ENCODE measurements at places on chromosomes 7 and 10.
A peak's percentile ranks its signal among the peaks of the same experiment; 100 is the strongest.

DNA sequence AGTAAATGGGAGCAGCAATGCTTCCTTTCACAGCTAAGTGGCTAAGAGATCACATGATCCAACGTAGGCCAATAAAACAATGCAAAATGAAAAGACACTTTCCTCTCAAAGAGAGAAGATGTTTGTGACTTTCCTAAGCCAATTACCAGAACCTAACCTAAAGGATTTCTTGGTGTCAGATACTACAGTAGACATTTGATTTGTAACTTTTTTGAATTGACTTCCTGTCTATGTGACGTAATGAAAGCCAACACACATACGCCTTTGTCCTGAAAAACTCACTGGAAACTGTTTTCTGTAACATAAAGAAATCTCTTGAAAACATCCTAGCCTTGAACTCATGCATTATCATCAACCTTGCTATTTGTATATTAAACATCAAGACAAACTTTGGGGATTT lies 417.1 kb downstream of the GPAM start:
- no peak for DNase-seq

DNA sequence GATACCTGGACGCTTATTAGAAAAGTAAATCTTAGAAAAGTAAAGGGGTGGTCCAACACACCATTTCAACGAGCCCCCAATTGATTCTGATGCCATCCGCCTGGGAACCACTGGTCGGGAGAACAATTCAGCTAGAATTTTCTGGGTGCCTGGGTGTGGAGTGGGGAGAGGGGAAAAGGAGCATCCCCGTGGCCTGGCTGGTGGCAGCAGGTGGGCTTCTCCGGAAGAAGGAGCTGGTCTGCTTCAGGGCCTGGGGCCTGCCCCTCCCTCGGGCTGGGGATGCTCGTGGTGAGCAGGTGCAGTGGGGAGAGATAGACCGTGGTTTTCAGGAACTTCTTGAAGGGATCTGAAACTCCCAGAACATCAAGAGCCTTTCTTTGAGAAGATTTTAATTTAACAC lies 39.9 kb upstream of the DUSP5 start:
- DNase-seq = no peak

- DNase-seq = no peak
Observed at GRCh38 chr7:101823096-101823495, 5.7 kb downstream of the CUX1 start.

DNA sequence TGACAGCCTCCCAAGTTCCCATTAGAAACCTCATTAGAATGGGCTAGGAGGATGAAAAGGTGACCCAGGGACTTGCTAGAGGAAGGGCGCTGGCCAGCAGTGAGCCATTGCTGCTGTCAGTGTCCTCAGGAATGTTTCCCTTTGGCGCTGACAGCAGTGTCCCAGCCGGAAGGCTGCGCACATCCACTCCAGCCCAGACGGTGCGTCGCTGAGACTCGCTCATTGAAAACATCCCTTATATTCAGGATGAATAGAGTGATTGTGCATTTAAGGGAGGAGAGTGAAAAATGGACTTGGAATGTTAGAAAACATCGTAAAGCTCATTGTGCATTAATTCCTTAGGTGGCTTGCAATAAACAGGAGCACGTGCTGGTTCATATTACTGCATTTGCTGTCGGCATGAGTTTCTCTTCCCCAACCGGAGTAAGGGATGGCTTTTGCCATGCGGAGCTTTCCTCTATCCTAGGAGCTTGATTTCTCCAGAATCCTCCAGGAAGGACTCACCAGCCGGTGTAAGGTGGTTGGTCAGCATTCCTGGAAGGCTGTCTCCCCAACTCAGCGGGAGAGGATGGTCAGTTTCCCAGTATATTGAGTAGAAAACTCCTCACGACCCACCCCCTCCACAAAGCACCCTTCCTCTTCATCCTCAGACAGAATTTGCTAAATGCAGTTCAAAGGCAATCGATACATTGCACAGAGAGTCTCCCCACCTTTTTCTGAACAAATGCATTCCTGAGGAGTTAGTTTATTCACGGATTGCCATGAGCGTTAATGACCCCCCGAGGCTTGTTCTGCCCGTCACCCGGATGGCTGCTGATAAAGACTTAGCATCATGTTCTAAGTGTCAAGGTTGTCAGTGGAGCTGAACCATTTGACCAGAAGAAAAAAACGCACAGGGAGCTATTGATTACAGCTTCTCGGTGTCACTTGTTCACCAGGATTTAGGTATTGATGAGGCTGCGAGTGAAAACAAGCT lies 201.8 kb downstream of the EBF3 start:
- DNase-seq = peak; percentile 26

DNA sequence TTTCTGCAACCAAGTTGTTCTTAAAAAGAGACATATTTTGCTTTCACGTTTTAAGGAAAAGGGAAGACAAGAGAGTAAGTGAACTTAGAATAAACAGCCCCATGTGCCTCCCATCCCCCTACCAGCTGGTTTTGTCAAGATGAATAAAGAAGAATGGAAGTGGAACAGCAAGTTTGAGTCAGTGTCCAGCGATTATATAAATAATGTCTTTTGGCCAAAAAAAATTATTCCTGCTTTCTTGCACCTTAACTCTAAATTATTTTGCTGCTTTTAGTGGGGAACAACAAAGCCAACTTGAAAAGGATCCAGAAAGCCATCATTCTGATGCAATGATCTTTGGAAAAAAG lies 82.4 kb upstream of the TRIL start:
- no peak for DNase-seq

GRCh38 chr10:114077815-114078219 lies 34.2 kb downstream of the ADRB1 start:
- no peak for DNase-seq

GRCh38 chr7:23346316-23346715 lies 47.2 kb downstream of the MALSU1 start:
- no peak for DNase-seq

- DNase-seq = no peak
Observed at GRCh38 chr7:47239034-47239433, 342.9 kb downstream of the TNS3 start.

DNA sequence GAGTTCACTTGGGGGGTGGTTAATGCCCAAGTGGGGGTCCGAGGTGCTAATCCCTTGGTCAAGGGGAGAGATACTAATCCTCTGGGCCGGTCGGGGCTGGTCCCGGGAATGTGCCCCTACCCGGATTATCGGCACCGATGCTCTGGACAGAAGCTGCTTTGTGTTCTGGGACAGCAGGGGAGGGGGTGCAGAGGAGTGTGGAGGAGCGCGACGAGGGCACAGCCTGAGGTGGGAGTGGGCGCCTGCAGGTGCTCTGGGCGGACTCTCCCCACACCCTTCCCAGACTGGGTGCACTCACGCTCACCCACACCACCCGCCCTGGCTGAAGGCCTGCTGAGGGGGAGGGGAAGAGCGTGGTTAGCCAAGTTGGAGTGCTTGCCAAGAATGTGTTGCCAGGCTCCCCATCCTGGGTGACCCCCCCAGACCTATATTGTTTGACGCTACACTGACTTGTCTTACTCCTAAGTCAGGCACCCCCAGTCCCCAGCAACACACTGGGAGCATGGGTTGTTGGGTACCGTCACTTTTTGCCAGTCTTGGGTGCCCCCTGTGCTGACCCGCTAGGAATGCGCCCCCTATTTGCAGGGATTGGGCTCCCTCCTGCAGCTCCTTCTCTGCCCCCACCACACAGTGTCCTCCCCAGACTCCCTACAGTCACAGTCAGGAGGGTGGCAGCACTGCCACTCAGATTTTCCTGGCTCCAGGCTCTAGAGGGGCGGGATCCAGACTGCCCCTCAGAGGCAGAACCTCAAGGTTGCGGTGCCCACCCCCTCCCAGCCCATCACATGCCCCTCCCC lies 1.2 kb downstream of the SLC4A2 start:
- DNase-seq = no peak

DNA sequence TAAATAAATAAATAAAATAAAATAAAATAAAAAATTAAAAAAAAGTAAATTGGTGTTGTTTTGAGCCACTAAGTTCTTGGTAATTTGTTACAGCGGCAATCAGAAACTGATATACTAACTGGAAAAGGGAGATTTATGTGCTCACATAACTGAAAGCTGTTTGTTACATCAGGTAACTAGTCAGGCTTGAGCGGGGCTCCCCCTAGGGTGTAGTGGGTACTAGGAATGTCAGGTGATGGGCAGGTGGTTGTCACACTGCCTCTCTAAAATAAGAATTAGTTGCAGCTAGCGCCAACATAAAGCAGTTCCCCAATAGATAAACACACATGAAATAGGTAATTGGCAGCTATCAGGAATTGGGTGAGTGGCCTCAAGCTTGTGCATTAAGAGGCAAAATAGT lies 1336.9 kb downstream of the XPNPEP1 start:
- DNase-seq = no peak

- DNase-seq = no peak
Observed at GRCh38 chr10:8554574-8554973, 500.1 kb downstream of the GATA3 start.

GRCh38 chr10:22438711-22439110 lies 93.4 kb downstream of the SPAG6 start:
- no peak for DNase-seq
